ENCODE measurements at places on chromosomes 1 and 21.

DNA sequence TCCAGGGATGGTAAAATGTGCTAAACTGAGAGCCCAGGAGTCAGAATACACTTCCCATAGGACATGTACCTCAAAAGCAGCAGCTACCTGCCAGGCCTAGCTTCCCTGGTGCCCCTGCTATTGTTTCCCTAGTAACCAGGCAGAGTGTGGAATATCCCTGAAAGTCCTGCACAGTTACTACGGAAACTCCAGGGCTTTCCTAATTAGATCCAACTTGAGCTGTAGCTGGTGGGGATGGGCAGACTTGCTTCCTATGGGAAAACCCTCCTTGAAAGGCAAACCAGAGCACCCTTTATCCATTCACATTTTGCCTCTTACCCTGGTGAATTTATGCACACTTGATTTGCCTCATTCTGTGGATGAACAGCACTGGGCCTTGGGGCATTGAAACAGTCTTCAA is 559.9 kb upstream of the PBX1 start:
- DNase-seq, result no peak

- DNase-seq, result no peak
Measured at GRCh38 chr1:168453056-168453455, 90.7 kb downstream of the XCL2 start.

- DNase-seq, result no peak
Measured at GRCh38 chr1:245444945-245445344, 290.2 kb downstream of the KIF26B start.

GRCh38 chr1:229758101-229759036 is 132.3 kb downstream of the URB2 start:
- DNase-seq, result no peak

GRCh38 chr21:37862536-37862935 is 53.7 kb downstream of the KCNJ6 start:
- DNase-seq, result no peak

GRCh38 chr1:161782886-161783285 is 16.8 kb downstream of the ATF6 start:
- no peak for DNase-seq

DNA sequence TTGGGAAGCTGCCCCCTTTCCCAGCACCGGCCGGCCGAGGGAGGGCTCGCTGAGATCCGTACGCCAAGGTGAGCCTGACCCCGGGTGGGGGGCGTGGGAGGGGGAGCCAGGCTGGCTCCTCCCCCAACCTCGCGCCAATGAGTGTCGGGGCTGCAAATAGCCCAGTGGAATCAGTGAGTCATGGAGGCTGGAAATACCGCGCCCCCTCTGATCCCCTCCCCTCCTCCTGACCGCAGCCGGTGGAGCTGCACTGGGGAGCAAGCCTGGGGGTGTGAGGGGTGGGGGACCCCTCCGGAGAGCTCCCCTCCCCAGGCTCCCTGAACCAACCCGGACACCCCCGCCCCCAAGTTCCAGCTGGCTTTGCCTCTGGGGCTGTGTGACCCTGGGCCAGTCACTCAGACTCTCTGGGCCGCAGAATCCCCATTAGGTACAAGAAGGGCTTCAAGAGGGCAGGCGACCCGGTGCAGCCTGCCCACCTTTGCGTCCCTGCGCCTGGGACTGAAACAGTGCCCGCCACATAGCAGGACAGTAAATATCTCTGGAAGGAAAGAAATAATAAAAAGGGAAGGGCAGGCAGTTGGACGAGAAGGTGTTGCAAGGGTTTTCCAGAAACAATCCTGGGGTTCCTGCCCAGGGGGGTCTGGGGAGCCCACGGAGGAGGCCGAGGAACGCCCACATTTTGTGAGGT is 4.5 kb downstream of the HSPB7 start:
- DNase-seq, result no peak

DNA sequence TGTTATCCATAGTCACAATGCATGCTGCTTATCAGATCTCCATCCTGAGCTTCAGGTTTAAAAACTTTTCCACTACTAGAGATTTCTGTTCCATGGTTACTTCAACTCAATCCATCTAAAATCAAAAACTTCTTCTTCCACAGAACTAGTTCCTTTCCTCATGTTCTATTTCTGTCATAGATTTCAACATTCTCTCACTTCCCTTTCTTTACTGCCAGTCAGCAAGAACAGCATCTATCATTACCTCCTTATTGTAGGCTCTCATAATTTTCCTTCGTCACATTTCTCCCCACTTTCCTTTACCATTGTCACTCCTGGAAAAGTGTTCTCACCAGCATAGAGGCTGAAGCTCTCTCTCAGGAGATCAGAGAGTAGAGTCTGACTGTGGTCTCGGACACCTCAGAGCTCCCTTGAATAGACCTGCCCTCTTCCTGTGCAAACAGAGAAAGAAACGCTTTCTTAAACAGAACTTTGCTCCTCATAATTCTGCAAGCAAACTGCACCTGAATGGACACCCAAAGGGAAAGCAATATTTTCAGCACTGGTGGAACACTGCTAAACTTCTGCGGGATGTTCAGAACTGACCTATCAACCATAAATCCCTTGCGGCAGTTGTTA is 48.7 kb upstream of the KIRREL1 start:
- no peak for DNase-seq

- no peak for DNase-seq
Measured at GRCh38 chr1:220992705-220993052, 113.4 kb downstream of the HLX start.

- DNase-seq, result no peak
Measured at GRCh38 chr1:26158908-26159742, at the start of gene FAM110D. Gene FAM110D, plus strand, starts transcription at chr1:26159079. Its CDS starts 2,213 bp downstream, at chr1:26161292.

DNA sequence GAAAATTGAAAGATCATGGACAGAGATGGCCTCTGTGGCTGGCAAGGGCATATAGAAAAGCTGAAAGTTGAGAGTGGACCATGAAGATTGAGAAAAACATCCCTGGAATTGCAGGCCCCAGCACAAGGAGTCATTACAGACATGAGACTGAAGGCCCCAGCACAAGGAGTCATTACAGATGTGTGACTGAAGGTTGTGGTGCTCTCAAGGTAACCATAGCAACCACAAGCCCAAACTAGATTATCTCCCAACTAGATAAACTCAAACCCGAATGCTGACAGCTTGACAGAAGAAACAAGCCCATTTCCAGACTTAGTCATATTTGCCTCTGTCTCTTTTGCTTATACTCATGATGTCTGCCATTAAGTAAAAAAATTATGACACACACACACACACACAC is 1252.1 kb upstream of the ADGRL4 start:
- no peak for DNase-seq

- DNase-seq, result no peak
Measured at GRCh38 chr1:3553166-3553939, 58.0 kb downstream of the MEGF6 start.

- DNase-seq, result no peak
Measured at GRCh38 chr1:186435336-186435735, 25.6 kb downstream of the PDC start.

DNA sequence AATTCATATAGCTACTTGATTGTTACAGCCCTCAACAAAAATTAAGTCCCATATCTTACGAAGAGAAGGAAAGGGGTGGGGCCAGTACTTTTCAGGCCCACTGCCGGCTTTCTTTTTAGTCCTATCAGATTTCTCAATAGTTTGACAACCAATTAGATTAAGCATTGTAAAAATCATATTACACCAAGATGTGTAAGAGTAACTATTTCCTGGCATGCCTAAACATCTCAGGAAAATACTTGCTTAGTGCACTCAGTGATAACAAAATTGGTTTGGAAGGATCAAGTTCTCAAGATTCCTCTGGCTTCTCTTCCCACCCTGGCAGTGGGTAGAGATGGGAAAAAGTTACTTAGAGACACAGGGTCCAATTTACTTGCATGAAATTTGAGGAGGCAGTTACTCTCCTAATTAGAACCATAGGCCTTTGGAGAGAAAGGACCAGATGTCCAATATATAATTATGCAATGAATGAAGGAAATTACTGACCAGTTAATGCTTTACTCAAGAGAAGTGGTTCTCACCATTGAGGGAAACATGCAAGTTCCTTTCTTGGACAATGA is 30.1 kb downstream of the STPG1 start:
- no peak for DNase-seq

Measured in activated T-helper 1 cell treated with anti-CD3 and anti-CD28 coated beads, Interleukin-2, amount 50 U/mL, for 16 hours (primary cell).